ENCODE measurements at places on chromosomes 5 and 9. TPM values are rescaled to one million over a fixed set of nuclear protein-coding genes. Genes with fewer than 3 reads are reported as not detected.

DNA sequence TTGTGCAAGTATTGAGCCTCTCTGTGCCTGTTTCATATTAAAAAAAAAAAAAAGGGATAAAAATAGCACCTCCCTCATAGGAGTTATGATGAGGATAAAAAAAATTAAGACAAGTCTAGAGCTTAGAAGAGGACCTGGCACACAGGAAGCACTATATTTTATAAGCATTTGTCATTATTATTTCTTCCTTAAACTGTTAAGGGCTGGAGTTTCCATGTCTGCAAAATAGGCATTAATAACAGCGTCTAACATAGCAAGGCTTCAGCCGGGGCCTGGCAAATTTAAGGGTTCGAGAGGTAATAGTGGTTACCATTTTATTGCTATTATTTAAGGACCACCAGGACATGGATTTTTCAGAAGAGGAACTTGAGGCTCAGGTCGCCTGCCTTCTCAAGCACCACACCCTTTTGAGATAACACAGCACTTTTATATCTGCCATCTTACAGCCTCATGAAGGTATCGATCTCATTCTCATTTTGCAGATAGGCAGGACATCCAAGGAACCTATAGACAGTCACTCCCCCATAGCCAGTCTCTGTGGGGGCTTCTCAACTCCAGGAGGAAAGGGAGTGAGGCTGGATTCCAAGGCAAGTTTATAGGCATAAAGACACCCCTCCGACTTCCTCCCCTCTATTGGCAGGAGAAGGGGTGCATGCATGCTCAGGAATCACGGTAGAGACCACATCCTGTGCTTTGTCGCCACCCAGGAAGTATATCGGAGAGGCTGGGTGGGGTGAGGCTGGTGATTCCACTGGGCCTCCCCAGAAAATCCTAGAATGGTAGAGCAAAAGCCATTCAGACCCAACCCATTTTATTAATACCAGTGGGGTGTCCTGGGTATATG, 2.4 kb downstream of the ANXA6 start:
- peak; percentile 27 for DNase-seq
- peaks cover 31% of the 10 kb centered on the region for H3K4me1 ChIP-seq
- peak overlapping the region; percentile 95 for H3K27ac ChIP-seq
- H3K4me3 ChIP-seq, result peak overlapping the region; percentile 79
- peaks cover 7% of the 10 kb centered on the region for H3K36me3 ChIP-seq

- no peak overlapping the region for H3K4me3 ChIP-seq
- H3K27me3 ChIP-seq, result no peaks in the 10 kb centered on the region
- peaks cover 8% of the 10 kb centered on the region for H3K4me1 ChIP-seq
- peak; percentile 75 for DNase-seq
- H3K27ac ChIP-seq, result peak overlapping the region; percentile 59
These were observed 699.0 kb downstream of the MAT2B start for GRCh38 chr5:164204338-164204946.

GRCh38 chr5:15785531-15785981, 285.6 kb downstream of the FBXL7 start:
- no peaks in the 10 kb centered on the region for H3K36me3 ChIP-seq
- DNase-seq, result no peak
- H3K27me3 ChIP-seq, result no peaks in the 10 kb centered on the region
- no peaks in the 10 kb centered on the region for H3K4me1 ChIP-seq
- no peak overlapping the region for H3K27ac ChIP-seq
- no peak overlapping the region for H3K4me3 ChIP-seq

GRCh38 chr9:117671468-117671867, 32.7 kb upstream of the TLR4 start:
- no peaks in the 10 kb centered on the region for H3K4me1 ChIP-seq
- H3K27ac ChIP-seq, result no peak overlapping the region
- no peaks in the 10 kb centered on the region for H3K27me3 ChIP-seq
- H3K36me3 ChIP-seq, result no peaks in the 10 kb centered on the region

- peak overlapping the region; percentile 90 for H3K4me3 ChIP-seq
- no peaks in the 10 kb centered on the region for H3K4me1 ChIP-seq
- H3K36me3 ChIP-seq, result peaks cover 2% of the 10 kb centered on the region
- no peaks in the 10 kb centered on the region for H3K27me3 ChIP-seq
These were observed 7.7 kb downstream of the RANBP6 start for GRCh38 chr9:6007770-6008168.

- no peak overlapping the region for H3K4me3 ChIP-seq
- H3K27ac ChIP-seq, result no peak overlapping the region
- H3K4me1 ChIP-seq, result no peaks in the 10 kb centered on the region
- no peaks in the 10 kb centered on the region for H3K36me3 ChIP-seq
- no peak for DNase-seq
- no peaks in the 10 kb centered on the region for H3K27me3 ChIP-seq
These were observed 812.0 kb downstream of the CDH18 start for GRCh38 chr5:19175776-19176570.

DNA sequence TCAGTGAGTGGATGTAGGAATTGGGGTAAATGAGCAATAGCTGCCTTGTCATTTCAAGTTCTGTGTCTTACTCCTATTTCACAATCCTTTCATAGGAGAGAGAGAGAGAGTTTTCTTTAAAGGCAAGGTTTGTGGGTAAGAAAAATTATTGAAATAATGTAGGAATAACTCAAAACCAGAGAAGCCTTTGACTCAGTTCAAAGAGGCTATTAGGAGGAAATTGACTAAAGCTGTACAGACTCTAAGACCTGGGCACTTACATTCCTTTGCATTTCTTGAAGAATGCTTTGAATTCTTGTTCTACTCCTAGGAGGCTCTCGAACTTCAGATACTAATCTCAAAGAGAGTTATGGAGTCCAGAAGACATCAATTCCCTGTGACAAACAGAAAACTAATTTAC, 257.1 kb downstream of the FBXL7 start:
- H3K36me3 ChIP-seq, result no peaks in the 10 kb centered on the region
- no peaks in the 10 kb centered on the region for H3K27me3 ChIP-seq
- no peak overlapping the region for H3K4me3 ChIP-seq
- H3K27ac ChIP-seq, result no peak overlapping the region

DNA sequence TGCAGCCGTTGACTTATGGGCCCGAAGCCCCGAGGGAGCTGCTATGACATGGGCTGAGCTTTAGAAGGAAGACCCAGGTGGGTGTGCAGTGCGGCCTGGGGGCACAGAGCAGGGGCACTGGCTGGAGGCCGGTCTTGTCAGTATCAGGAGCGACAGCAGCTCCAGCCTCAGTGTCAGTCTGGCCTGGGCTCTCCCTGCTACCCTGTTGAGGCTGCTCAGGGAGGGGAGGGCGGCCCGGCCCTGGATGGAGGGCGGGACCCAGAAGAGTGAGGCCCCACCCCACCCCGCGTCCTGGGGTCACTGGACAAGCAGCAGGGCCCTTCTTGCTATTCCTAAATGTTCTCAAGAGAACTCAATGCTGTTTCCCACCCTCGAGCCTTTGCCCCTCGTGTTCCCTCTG, 18.0 kb downstream of the GFI1B start:
- H3K27ac ChIP-seq, result no peak overlapping the region
- H3K4me1 ChIP-seq, result no peaks in the 10 kb centered on the region
- H3K4me3 ChIP-seq, result no peak overlapping the region
- peaks cover 62% of the 10 kb centered on the region for H3K27me3 ChIP-seq
- DNase-seq, result no peak
- no peaks in the 10 kb centered on the region for H3K36me3 ChIP-seq

GRCh38 chr9:96158909-96159575, 142.9 kb downstream of the HSD17B3 start:
- no peaks in the 10 kb centered on the region for H3K36me3 ChIP-seq
- H3K27ac ChIP-seq, result no peak overlapping the region
- no peak overlapping the region for H3K4me3 ChIP-seq
- H3K4me1 ChIP-seq, result no peaks in the 10 kb centered on the region

- H3K27ac ChIP-seq, result peak overlapping the region; percentile 7
- H3K36me3 ChIP-seq, result no peaks in the 10 kb centered on the region
- DNase-seq, result no peak
- H3K27me3 ChIP-seq, result no peaks in the 10 kb centered on the region
- H3K4me3 ChIP-seq, result no peak overlapping the region
These were observed 67.0 kb upstream of the RNU6ATAC start for GRCh38 chr9:134231330-134231745.

GRCh38 chr5:66812291-66812690, 216.1 kb downstream of the MAST4 start:
- no peaks in the 10 kb centered on the region for H3K36me3 ChIP-seq
- H3K27me3 ChIP-seq, result peaks cover 15% of the 10 kb centered on the region
- H3K27ac ChIP-seq, result no peak overlapping the region
- H3K4me1 ChIP-seq, result no peaks in the 10 kb centered on the region
- DNase-seq, result no peak
- no peak overlapping the region for H3K4me3 ChIP-seq

- H3K4me1 ChIP-seq, result 0 out of 2 replicates have a peak, but pooled peaks cover 2% of the 10 kb centered on the region
- no peaks in the 10 kb centered on the region for H3K27me3 ChIP-seq
- DNase-seq, result no peak
These were observed 18.4 kb downstream of the CAMK4 start for GRCh38 chr5:111242606-111243005.

The SLC6A3 gene
- not detected for total RNA-seq

The TYRP1 gene
- total RNA-seq, result 0.90 TPM

The EPB41L4A gene
- total RNA-seq, result under 0.01 TPM

The ST8SIA4 gene
- total RNA-seq, result 0.18 TPM

The HMCN2 gene
- not detected for total RNA-seq

The GARIN3 gene
- total RNA-seq, result not detected

The ASB6 gene
- 9.4 TPM for total RNA-seq
